LHCN-M2 (cell line): ENCODE measurements at places on chromosomes 6 and 20. TPM values are rescaled to one million over a fixed set of nuclear protein-coding genes. Genes with fewer than 3 reads are reported as not detected.

GRCh38 chr6:8043221-8043620 lies 21.0 kb downstream of the BLOC1S5 start:
- peak; percentile 34 for DNase-seq

DNA sequence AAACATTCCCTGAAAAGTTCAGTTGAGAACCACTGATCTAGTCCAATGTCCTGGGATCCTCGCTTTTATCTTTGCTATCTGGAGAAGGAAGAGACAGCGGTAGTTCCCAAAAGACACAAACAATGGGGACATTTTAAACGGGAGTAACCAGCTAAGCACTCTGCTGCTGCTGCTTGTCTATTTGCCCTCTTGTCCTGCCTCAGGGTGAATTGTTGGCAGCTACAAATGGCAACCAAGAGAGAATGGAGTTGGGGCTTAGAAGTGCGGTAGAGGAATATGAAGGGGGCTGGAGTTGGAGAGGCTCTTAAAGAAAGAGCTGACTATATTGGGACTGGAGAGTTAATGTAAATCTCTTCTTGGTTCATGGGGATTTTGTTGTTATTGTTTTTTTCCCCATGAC lies 6.5 kb upstream of the ZSWIM1 start:
- DNase-seq, result no peak

- peak; percentile 26 for DNase-seq
These were observed 14.7 kb upstream of the TAF4 start for GRCh38 chr20:62080249-62080990.

GRCh38 chr6:151292974-151293687 lies 53.4 kb downstream of the AKAP12 start:
- peak; percentile 28 for DNase-seq

DNA sequence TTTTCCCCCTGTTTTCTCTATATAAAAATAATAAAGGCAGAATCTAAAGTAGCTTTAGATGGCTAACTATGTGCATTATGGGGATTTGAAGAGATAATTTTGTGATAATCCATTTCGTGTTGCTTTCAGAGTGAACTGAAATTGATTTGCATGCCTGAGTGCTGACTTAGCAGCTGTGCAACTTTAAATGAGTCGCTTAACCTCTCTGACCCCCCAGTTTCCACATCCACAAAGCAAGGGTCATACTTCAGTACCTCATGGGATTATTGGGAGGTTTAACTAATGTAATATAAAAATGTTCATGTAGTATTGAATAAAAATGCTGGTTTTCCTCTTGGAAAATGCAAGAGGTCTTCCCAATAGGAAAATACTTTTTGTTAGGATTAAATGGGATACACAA lies 63.8 kb upstream of the FABP7 start:
- DNase-seq, result peak; percentile 67

- no peak for DNase-seq
These were observed 103.5 kb upstream of the SIM1 start for GRCh38 chr6:100568255-100568654.

DNA sequence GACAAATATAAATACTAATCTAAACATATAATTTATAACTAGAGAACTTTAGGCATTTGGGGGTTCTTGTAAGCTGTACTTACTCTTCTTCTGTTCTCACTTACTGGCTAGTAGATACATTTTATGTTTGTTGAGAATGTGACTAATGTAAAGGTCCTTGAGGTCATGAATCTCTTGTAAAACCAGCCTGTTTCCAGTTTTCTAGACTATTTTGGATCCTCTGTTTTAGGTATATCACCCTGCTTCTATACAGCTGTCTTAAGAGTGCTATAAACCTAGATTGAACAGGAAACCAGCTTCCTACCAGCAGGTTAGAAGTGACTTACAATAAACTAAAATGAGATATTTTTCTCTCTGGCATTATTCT lies 134.2 kb downstream of the PLCB4 start:
- DNase-seq, result peak; percentile 33

- peak; percentile 80 for DNase-seq
These were observed 474.4 kb upstream of the RNF217 start for GRCh38 chr6:124487623-124488431.

- DNase-seq, result peak; percentile 36
These were observed 2.9 kb downstream of the MAP7 start for GRCh38 chr6:136547336-136547735.

The CD109 gene
- 54.2 and 64.8 TPM in 2 replicates for total RNA-seq

The SLC22A3 gene
- total RNA-seq, result 0.06 TPM in 1 of 2 replicates, not detected in the other
